ENCODE measurements at places on chromosomes 7 and 10.

- no peak for DNase-seq
Observed at GRCh38 chr10:75408911-75409885, 7.6 kb upstream of the ZNF503 start.

DNA sequence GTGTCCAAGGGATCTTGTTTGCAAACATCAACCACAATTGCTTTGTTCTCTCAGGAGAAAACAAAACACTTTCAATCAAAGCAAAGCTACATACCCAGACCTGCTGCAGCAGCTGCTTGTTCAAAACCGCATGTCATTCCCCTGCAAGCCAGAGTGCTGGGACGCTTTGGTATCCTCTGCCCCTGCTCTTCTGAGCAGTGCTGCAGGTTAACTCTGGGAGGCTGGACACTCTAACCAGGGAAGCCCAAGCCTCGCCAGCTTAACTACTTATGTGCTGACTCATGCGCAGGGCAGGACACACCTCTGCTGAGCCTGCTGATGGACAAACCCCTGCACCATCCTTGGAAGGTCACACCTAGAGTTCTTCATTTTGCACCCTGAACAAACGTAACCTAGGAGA, 28.2 kb upstream of the ASAH2 start:
- no peak for DNase-seq

- no peak for DNase-seq
Observed at GRCh38 chr10:77857272-77857671, 69.3 kb downstream of the DLG5 start.

DNA sequence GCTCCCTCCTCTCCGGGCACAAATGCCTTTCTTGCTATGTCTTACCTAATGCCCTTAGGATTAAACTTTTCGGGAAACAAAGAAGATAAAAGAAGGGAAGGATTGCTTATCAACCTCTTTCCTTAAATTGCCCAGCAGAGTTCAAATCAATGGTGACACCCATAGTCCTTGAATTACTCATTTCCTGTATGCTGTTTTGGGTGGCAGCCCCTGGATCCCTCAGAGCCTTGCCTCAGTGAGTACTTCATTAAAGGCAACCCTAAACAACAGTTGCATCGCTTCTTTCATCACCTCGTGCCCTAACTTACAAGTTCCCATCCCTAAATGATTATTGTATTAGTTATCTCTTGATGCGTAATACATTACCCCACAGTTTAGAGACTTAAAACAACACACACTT, 31.6 kb upstream of the WAPL start:
- no peak for DNase-seq

- no peak for DNase-seq
Observed at GRCh38 chr10:93797825-93798224, 40.1 kb downstream of the LGI1 start.

All from central memory CD4-positive, alpha-beta T cell (primary cell).